ENCODE measurements at places on chromosomes 1 and 21. TPM values are rescaled to one million over a fixed set of nuclear protein-coding genes. Genes with fewer than 3 reads are reported as not detected.

Gene MATN1
- polyA plus RNA-seq: 0.10 TPM

Gene LRRIQ3
- 5.4 TPM for polyA plus RNA-seq

- no peak for DNase-seq
Observed at GRCh38 chr1:164256456-164256855, 302.5 kb upstream of the PBX1 start.

Gene HNRNPU
- polyA plus RNA-seq: 612 TPM

GRCh38 chr21:15007716-15008296 is 57.0 kb downstream of the NRIP1 start:
- no peak for DNase-seq

GRCh38 chr1:23657659-23658275 is 33.8 kb upstream of the RPL11 start:
- no peak for DNase-seq

Measured in left renal cortex interstitium (tissue), 4 donors.